ENCODE measurements at places on chromosomes 4 and X. TPM values are rescaled to one million over a fixed set of nuclear protein-coding genes. Genes with fewer than 3 reads are reported as not detected.

DNA sequence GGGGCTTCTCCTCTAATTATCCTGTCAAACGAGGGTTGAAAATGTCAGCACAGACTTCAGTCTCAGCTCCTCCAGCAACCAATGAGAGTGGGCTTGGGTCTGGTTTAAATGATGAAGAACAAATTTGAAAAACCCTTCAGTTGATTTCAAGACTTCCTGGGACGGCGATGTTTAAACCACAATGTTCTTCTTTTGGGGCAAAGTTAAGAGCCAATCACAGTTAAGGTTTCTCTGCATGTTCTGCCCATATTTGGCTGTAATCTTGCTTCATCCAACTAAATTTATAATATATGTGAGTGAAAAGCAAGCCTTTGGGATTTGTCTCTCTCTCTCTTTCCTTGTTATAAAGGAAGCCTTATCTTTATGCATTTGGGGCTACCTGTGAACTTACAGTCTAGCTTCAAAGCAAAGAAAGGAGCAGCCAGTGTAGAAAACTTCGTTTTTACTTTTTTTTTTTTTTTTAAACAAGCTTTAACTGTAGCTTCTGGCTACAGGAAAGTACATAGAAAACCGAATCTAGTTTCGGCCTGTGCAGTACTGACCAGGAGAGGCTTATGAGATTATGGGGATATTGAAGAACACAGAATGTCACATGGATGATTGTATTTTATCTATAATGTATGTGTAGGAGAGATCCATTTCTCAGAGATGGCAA is 46.8 kb upstream of the FAM9C start:
- DNase-seq, result no peak

The CMC4 gene
- 11.8 TPM for total RNA-seq

GRCh38 chr4:70938086-70938485 is 35.9 kb downstream of the MOB1B start:
- no peak for DNase-seq

GRCh38 chr4:66767442-66767841 is 777.9 kb downstream of the CENPC start:
- DNase-seq, result no peak

DNA sequence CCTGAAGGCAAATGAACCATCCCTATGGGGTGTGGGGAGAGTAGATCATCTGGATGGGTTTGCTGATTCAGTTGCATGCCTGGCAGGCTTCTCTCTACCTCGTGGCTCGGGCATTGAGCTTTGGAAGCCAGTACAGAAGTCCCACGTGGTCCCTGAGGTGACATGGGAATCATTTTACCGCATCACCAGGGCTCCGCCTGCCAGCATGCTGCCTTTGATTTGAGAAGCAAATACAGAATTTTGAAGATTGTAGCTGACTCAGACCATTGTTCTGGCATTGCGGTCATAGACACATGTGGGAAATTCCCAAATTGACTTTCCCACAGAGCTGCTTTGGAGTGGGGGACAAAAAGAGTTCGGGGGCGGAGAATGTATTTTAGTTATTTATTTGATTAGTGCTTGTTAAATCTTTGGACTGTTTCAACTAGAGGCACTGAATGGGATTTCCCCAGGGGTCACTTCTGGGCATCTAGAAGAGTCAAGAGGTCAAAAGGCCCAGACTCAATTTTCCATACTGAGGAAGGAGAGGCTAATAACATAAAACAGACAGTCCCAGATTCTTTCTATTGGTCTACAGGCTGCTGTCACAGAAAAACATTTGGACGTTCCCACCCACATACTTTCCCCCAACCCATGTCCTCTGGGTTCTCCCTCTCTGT is 79.3 kb downstream of the NHSL2 start:
- DNase-seq, result no peak

- DNase-seq, result peak; percentile 37
These were observed 95.1 kb downstream of the USP9X start for GRCh38 chrX:41180194-41180908.

The CT55 gene
- total RNA-seq, result not detected

The GSX2 gene
- total RNA-seq, result not detected

DNA sequence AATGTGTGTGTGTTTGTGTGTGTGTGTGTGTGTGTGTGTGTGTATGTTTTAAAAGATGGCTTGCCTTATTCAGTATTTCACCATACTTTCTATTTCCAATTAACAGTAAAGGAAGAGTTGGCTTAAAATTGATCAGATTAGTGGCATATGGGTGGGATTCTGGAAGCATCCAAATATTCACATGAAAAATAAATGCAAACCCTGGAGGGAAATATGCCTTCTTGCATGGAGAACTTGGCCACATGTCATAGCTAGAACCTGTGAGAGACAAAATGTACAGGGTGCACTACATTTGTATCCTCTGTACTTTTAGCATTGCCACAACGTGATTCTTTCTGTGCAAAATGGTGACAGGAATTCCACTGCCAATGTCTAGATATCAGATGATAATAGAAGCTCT is 589.6 kb downstream of the ZNF674 start:
- no peak for DNase-seq

The SLC2A9 gene
- 0.92 TPM for total RNA-seq

The STBD1 gene
- total RNA-seq, result 2.6 TPM
